Left renal cortex interstitium (tissue), 4 donors: ENCODE measurements at places on chromosomes 4 and X. TPM values are rescaled to one million over a fixed set of nuclear protein-coding genes. Genes with fewer than 3 reads are reported as not detected.
A peak's percentile ranks its signal among the peaks of the same experiment; 100 is the strongest.

DNA sequence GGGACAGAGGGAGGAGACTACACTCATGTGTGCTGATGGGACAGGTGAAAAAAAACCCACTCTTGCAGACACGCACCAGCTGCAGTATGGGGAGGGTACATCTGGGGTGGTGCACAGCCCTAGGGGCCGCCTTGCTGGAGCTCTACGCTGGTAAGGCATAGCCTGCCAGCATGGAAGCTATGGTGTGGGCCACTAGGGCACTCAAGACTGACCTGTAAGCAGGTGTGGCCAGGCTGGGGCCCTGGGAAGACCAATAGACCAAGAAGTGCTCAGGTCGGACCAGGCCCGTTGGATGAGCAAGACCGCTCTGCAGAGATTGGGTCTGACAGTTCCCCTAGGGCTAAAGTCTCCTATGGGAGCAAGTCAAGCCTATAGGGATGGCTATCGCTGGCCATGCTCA is 314.8 kb downstream of the FAM47A start:
- no peak for DNase-seq

The F9 gene
- 0.32 TPM for polyA plus RNA-seq

The CXCL5 gene
- 0.11 TPM for polyA plus RNA-seq

The FSTL5 gene
- polyA plus RNA-seq, result 2.2 TPM

The TBC1D9 gene
- polyA plus RNA-seq, result 60.3 TPM

DNA sequence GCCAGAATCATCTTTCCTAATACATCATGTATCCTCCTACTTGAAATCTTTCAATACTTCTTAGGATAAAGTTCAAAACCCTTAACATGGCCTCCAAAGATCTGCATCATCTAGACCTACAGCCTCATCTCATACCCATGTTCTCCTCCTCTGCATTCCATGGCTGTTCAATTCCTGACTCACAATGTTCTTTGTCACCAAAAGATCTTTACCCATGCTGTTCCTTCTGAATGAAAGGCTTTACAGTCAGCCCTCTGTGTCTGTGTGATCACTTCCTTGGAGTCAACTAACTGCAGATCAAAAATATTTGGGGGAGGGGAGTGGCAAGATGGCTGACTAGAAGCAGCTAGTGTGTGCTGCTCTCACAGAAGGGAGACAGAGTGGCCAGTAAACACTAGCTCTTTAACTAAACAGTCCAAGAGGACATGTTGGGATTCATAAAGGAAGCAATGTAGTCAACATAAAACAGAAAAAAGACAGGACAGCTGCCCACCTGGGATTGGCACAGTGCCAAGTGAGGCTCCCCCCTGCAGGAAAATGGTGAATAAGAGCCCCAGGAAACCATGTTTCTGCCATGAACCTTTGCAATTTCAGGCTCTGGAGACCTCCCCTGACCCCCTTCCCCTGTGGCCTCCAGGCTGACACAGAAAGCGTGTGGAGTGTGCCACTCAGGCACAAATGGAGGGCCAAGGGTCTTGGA is 31.9 kb downstream of the CBR4 start:
- no peak for DNase-seq

DNA sequence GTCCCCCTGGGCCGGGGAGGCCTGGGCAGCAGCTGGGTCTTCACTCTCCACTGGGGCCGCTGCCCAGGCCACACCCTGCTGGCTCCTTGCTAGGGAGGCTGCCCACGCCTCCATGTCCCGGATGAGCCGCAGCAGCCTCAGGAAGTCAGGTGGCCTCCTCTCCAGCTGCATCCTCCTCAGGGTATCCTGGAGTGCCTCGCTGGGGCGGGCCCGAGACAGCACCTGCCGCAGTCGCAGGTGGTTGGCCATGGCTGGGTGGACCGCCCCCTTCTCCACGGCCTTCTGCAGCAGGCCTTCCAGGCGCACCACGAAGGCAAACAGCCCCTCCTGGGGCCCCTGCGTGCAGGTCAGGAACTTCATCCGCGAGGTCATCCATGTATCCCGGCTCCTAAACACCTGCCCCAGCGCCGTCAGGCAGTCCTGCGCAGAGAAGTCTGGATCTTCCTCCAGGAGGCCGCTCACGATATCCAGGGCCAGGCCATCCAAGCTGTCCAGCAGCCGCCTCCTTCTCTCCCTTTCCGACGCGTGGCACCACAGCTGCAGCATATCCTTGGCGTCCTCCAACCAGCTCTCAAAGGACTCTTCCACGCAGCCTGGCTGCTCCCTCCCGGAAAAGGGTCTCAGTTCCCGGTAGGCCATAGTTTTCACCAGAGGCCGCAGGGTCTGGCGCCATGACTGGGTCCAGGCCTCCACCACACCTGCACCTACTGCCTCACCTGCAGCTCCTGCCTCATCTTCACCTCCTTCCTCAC is 2.1 kb downstream of the PNMA6F start:
- DNase-seq, result no peak

The PPEF2 gene
- polyA plus RNA-seq, result 0.25 TPM

DNA sequence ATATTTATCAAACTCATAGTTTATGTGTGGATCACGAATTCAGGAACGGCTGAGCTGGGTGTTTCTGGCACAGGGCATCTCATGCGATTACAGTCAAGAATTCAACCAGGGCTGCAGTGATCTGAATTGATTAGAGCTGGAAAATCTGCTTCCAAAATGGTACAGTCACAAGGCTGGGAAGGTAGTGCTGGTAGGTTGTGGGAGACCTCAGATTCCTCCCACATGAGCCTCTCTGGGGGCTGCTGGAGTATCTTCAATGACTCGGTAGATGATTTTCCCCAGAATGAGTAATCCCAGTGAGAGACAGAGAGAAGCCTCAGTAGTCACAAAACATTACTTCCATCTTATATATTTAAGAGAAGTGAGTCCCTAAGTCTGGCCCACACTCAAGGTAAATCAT is 36.2 kb upstream of the PRDX4 start:
- DNase-seq, result no peak

DNA sequence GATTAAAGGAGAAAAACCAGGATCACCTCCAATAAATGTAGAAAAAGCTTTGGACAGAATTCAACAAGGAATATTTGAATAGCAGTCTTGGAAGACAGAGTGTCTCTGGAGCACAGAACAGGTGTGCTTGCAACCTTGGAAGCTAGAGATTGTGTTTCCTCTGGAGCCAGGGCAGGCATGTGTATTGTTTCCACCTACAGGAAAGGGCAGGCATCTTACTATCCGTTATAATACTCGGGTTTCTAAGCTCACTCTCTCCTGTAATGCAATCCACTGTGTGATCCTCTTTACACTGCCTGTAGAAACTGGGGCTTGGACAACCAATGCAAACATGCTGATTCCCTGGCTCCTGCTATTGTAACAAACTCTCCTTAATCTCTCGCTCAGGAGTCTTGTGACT is 14.4 kb downstream of the CCDC110 start:
- no peak for DNase-seq

- DNase-seq, result no peak
These were observed 21.6 kb downstream of the PHKA2 start for GRCh38 chrX:18962329-18962728.

The SH3TC1 gene
- polyA plus RNA-seq, result 19.1 TPM

DNA sequence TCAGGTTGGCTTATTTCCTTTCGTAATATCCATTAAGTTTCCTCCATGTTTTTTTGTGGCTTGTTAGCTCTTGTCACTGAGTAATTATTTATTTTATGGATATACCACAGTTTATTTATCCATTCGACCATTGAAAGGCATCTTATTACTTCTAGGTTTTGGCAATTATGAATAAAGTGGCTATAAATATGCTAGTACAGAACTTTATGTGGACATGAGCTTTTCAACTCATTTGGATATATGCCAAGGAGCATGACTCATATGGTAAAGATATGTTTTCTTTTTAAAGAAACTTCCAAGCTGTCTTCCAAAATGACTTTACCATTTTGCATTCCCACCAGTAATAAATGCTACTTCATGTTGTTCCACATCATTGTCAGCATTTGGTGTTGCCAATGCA is 803.6 kb downstream of the GLUD2 start:
- DNase-seq, result no peak

- DNase-seq, result no peak
These were observed 216.4 kb upstream of the TET2 start for GRCh38 chr4:104930298-104930697.

GRCh38 chrX:20067709-20068561 is 48.8 kb downstream of the MAP7D2 start:
- peak; percentile 37 for DNase-seq

DNA sequence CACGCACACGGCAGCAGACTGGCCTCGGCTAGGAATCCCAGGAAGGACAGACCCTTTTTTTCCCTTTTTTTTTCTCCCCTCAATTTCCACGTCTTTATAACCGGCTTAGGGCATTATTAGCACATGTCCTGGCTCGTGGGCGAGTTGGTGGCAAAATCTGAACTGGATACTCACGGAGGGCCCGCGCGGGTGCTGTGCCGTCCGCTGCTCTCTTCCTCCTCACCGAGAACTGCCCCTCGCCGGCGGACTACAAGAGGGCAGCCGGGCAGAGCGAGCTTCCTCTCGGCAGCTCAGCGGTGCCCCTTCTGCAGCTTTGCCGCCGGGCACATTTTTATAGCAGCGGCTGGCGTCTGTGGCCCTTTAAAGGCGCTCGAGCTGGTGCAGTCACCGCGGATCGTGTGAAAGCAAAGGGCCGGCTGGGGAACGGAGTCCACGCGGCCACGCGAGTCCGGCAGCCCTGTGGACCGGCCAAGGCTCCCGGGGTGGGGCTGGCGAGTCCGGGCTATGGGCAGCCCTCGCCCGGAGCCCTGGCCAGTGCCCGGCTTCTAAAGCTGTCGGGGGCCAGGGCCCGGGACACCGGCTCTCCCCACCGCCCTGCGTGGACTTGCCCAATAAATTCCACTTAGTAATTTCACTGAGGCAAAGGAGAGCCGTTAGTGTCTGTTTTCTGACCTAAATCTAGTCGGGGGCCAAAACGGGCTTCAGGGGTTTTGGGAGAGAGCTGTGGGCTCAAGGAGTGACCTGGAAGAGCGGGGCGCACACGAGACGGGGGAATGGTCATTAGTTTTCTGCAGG is 1.3 kb upstream of the CITED1 start:
- DNase-seq, result no peak

- DNase-seq, result no peak
These were observed 59.6 kb upstream of the DHX15 start for GRCh38 chr4:24643774-24644520.

DNA sequence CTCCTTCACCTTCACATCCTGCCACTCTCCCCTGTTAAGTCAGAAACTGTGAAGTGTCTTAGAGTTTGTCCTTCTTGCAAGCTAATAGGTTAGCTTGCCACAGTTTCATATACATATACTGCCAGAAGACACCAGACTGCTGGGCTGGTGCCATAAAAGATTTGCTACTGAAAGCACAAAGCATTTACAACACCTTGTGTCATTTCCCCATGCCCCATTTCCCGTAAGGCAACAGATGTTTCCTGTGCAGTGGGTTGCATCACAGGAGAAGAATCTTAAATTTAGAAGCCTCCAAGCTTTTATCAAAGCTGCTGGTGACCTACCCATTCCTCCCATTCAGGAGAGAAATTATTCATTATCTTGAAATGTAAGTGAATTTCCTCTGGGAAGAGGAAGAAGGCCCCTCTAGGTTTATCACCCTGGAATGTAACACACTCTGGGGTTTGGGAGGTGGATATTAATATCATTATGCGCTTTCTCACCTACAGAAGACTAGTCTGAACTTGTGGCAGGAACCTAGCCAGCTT is 34.5 kb upstream of the RAB33B start:
- no peak for DNase-seq

DNA sequence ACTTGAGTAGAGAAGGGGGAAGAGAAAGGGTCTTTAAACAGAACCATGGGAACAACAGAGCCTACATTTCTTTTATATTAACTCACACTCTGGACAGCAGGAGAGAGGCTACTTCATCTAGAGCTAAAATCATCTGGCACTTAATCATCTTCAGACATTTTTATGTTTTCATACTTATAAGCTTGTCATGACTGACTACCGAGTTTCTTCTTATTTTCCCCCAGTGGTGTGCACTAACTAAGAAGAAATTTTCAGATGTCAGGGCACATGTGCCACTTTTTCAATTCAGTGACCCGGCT is 11.8 kb upstream of the RTL5 start:
- no peak for DNase-seq

DNA sequence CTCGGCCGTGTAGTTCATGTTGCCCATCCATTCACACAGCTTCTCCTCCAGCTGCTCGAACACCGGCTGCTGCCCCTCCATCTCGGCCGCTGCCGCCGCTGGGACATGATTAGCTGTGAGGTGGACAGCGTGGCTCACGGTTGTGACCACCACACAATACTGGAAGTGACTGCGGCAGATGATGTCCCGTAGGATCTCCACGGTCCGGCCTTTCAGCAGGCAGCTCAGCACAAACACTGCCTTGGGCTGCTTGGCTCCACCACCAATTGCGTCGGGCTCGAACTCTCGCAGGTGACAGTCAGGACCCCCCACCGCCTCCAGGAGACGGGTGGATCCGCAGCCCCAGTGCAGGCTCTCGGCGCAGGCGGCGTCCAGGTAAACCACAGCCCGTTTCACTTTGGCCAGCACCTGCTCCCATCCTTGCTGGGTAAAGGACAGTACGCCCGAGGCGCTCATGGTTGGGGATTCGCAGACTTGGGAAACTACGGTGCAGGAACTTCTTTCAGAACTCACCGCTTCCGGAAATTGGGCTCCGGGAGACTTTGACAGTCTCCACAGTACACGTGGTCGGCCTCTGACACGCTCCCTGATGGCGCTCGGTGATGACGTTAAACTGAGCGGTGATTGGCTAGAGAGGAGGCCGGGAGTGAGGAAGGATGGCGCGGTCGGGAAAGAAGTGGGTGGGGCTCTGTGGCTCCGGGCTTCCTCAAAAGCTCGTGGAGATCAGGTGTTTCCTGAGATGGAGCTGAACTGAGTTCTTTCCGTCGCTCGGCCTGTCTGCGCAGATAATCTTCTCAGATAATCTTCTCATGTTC is at the start of gene SCFD2:
Gene SCFD2, minus strand, starts transcription at position 576 of the 815 bp plus-strand sequence.
- DNase-seq, result peak; percentile 92

DNA sequence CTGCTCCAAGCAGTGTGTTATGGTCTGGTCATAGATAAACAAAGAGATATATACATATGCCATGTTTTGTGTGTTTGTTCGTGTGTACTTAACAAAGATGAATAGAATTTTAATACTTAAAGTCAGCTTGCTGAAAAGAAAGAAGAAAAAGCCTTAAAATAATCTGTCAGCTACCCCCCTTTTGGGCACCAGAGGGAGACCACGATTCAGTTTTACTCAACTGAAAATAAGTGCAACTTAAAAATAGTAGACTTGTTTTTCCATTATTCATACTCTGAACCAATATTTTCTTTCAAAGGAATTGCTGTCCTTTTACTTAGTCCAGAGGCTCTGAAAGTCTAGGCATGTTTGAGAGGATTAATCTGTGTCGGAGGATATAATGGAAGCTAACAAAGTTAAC is 181.7 kb upstream of the AGTR2 start:
- DNase-seq, result no peak

DNA sequence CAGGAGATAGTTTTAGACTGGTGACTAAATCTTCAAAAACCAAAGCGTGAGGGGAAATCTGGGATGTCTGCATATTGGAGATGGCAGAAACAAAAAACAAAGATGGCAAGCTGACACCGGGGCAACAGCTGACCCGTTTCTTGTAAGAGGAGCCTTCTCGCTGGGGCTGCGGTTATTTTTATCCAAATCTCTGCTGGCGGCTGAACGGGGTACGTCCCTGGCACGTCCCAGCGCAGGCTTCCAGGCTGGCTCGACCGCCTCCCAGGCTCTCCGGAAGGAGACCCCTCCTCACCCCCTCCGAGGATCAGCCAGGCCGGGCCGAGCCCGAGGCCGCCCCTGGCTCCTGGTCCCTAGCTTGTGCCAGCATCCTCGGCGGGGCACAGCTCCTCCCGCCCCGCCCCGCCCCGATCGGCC is 403 bp downstream of the SGCB start:
- no peak for DNase-seq

The SERPINA7 gene
- 0.12 TPM for polyA plus RNA-seq

GRCh38 chrX:72271091-72271788 is 5.8 kb downstream of the RPS4X start:
- no peak for DNase-seq

GRCh38 chr4:105936901-105937300 is 41.6 kb downstream of the NPNT start:
- no peak for DNase-seq
